Mucosa of descending colon (tissue), 3 donors: ENCODE measurements at places on chromosomes 16 and 17. TPM values are rescaled to one million over a fixed set of nuclear protein-coding genes. Genes with fewer than 3 reads are reported as not detected.

DNA sequence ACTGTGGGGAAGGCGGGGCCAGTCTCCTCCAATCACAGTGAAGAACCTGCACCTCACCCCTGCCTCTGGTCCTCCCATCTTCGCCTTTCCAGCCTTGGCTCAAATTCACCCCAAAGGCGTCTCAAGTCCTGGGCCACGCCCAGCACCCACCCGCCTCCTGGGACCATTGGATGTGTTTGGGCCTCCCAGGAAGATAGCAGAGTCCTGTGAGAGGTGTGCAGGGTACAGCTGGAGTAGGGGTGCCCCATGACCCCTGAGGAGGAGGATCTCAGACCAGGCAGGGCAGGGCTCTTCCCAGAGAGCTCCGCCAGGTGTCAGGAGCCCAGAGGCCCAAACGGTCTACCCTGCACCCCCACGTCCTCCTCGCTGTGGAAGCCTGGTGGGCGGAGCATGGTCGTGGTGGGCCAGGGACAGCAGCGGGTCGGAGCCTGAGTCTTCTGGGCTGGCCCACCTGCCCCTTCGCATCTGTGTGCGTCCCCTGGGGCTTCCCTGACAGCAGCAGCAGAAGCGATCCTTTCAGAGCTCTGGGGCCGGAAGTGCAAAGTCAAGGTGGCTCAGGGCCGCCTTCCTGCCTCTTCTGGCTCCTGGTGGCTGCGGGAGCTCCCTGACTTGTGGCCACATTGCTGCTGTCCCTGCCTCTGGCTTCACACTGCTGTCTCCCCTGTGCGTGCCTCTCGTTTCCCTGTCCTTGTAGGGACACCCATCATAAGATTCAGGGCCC, 34.9 kb upstream of the ZNF469 start:
- DNase-seq: peak; percentile 44

- DNase-seq: peak; percentile 82
These were observed 9.6 kb upstream of the RNF112 start for GRCh38 chr17:19401321-19402010.

- DNase-seq: peak; percentile 47
These were observed 585 bp downstream of the MT2A start for GRCh38 chr16:56608876-56609462.

GRCh38 chr16:84557504-84557903, 53.0 kb upstream of the MEAK7 start:
- no peak for DNase-seq

DNA sequence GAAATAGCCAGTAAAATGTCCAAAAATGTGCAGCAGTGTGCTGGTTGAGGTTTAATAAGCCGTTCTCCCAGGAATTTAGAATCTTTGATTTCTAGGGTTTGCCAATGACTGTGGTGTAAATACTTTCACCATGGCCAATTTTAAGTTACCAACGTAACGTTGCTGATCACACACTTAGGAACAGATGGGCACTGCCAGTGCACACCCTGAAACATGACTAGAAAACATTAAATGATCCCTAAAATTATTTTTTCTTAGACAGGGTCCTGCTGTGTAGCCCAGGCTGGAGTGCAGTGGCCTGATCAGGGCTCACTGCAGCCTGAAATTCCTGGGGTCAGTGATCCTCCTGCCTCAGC, 3.2 kb downstream of the CA5A start:
- DNase-seq: no peak

DNA sequence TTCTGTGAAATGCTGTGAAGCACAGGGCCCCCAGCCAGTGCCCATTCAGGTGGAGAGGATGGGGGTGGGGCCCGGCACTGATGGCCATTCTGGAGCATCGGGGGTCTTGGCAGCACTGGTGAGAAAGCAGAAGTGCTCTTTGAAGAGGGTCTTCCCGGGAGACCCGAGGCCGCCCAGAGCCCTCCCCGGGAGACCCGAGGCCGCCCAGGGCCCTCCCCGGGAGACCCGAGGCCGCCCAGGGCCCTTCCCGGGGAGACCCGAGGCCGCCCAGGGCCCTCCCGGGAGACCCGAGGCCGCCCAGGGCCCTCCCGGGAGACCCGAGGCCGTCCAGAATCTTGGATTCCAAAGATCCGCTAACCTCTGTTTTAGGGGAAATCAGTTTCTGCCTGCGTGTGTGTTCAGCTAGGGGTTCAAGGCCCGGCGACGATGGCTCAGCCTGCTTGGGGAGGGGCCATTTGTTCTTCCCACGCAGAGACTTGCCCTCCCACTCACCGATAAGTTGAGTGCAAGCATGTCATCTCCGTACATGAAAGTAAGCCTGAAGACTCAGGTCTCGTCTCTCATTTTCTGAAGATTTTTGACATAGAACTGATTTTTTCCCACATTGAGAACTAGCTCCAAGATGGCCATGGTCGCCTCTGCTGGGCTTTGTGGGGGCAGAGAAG, 35.2 kb upstream of the CAPN15 start:
- DNase-seq: no peak

GRCh38 chr17:82611140-82612058, 36.8 kb downstream of the WDR45B start:
- DNase-seq: no peak

- peak; percentile 57 for DNase-seq
These were observed 981 bp downstream of the KCNH4 start for GRCh38 chr17:42179911-42180410.

GRCh38 chr17:59105852-59106462, 723 bp downstream of the TRIM37 start:
- peak; percentile 85 for DNase-seq

DNA sequence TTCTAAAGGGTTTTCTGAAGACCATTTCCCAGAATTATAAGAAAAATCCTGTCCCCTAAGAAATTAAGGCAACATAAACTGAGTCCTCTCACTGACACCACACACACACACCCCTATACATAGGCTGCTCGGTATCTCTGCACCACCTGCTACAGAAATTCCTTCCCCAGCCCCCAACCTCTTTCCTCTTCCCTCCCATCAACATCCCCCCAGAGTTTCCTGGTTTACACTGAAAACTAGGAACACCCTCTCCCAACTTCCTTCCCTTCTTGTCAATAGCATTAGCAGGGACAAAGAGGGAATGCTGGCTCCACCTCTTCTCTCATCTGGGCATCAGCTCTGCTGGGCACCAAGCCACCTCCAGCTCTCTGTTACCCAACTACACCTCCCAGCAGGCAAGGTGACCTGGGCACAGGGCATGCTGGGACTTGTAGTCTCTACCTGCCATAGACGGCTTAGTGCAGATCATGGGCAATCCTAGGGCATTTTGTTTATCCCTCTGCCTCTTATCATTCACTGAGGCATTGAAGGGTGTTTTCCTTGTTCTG, 15.7 kb downstream of the CAVIN1 start:
- DNase-seq: peak; percentile 89

- DNase-seq: no peak
These were observed 26.9 kb downstream of the IRX5 start for GRCh38 chr16:54957403-54958166.

- no peak for DNase-seq
These were observed 51.2 kb downstream of the COTL1 start for GRCh38 chr16:84566545-84567257.

- peak; percentile 63 for DNase-seq
These were observed 86.6 kb upstream of the DNAH9 start for GRCh38 chr17:11511696-11512095.

DNA sequence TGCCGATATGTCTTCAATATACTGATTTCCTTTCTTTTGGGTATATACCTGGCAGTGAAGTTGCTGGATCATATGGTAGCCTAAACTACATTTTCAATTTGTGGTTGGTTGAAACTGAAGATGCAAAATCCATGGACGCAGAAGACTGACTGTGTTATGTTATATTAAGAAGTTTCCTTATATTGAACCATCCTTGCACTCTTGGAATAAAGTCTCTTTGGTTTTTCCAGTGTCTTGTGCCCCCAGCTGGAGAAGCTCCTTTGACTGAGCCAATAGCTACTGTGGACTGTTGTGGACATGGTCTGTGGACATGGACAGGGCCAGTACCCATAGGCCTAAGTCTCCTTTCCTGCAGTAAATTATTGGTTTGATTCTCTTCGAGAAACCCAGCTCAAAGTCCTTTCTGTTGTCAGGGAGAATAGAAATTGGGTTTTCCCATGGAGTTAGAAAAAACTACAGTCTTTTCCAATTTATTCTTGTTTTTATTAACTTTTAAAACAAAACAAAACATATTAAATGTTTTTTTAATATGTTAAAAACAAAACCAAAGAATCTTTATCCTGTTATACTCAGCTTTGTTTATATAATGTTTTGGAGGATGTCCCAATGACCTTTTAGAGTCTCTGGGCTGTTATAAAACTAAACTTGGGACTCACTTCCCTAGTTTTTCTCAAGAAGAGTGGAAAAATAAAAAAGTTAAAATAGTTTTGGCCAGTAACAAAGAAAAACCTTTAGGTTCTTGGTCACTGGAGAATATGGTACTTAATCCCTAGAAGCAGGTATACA, 15.2 kb upstream of the IL34 start:
- DNase-seq: no peak

DNA sequence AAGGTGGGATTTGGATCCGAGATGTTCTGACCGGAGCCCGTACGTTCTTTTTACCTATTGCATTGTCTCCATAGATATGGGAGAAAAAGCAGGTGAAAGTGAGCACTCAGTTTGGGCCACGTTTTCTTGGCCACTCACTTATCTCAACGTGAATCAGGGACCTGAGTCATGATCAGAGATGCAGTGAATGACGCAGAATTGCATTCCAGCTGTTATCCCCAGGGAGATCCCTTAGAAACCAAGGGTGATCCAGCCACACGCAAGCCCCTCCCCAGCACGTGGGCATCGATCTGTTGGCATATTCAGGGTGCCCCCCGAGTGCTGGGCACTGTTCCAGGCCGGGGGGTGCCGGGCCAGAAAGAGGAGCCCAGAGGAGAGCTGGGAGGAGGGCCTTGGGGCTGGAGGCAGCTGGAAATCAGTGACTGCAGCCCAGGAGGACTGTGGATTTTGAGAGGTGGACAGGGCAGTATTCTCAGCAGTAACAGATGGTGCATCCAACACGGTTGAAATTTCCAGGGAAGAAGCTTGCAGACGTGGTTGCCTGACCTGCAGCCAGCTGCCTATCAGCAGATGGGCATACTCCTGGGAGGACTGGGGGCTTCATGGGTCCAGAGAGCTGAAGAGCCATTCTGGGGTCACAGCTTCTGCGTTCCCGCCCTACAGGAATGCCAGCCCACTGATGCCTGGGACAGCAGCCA, 87.2 kb upstream of the CACNG5 start:
- DNase-seq: no peak

GRCh38 chr17:82927661-82928601, 88.1 kb upstream of the ZNF750 start:
- peak; percentile 16 for DNase-seq

- no peak for DNase-seq
These were observed 52.5 kb downstream of the TBX4 start for GRCh38 chr17:61504697-61505096.

GRCh38 chr16:79267146-79267545, 333.4 kb downstream of the MAF start:
- no peak for DNase-seq

CLEC18B gene
- 5.5 TPM for total RNA-seq

AURKB gene
- total RNA-seq: 27.3 TPM
